ENCODE measurements at places on chromosomes 16 and 17. TPM values are rescaled to one million over a fixed set of nuclear protein-coding genes. Genes with fewer than 3 reads are reported as not detected.

CDK3 gene
- 1.6 TPM for total RNA-seq

KRT32 gene
- not detected for total RNA-seq

ITFG1 gene
- 110 TPM for total RNA-seq

USH1G gene
- total RNA-seq = not detected

FGF11 gene
- total RNA-seq = 5.0 TPM

PLK1 gene
- 6.0 TPM for total RNA-seq

TBC1D3K gene
- total RNA-seq = 3.1 TPM

DLX3 gene
- total RNA-seq = not detected

PYCARD gene
- 4.3 TPM for total RNA-seq

ZP2 gene
- total RNA-seq = not detected

TVP23A gene
- total RNA-seq = 22.7 TPM
